BJ (cell line): ENCODE measurements at places on chromosomes 7 and 10. TPM values are rescaled to one million over a fixed set of nuclear protein-coding genes. Genes with fewer than 3 reads are reported as not detected.

GRCh38 chr10:14587540-14588083 lies 187.1 kb downstream of the FAM107B start:
- no peak for DNase-seq

- no peak for DNase-seq
Measured at GRCh38 chr10:71666639-71667386, 52.8 kb downstream of the C10orf105 start.

- no peak for DNase-seq
Measured at GRCh38 chr10:35456784-35457183, 120.5 kb downstream of the CCNY start.

- DNase-seq, result no peak
Measured at GRCh38 chr10:114767101-114767985, 54.2 kb upstream of the FHIP2A start.

GRCh38 chr10:125120053-125120710 lies 40.2 kb downstream of the CTBP2 start:
- no peak for DNase-seq

DNA sequence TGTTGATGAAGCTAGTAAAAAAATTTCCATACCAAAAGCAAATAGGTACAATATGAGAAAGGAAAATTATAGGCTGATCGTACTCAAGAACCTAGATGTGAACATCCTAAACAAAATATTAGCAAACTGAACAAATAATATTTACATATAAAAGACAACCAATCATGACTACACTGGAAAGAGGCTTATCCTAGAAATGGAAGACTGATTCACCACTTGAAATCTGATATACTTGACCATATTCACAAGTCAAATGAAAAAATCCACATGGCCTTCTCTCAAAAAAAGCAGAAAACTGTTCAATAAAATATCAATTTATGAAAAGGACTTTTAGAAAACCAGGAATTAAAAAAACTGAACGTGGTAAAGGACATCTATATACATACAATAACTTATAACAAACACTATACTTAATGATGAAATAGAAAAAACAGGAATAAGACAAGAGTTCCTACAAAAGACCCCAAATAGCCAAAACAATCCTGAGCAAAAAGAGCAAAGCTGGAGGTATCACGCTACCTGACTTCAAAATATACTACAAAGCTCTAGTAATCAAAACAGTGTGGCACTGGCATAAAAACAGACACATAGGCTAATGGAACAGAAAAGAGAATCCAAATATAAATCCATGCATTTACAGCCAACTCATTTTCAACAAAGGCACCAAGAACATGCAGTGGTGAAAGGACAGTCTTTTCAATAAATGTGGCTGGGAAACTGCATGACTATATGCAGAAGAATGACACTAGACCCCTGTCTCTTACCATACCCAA lies 29.2 kb upstream of the FAM180A start:
- DNase-seq, result no peak

GRCh38 chr10:50336140-50336539 lies 84.8 kb upstream of the ASAH2 start:
- DNase-seq, result no peak

GRCh38 chr7:19397911-19398310 lies 252.7 kb upstream of the FERD3L start:
- no peak for DNase-seq

GRCh38 chr10:14259696-14260566 lies 70.8 kb downstream of the FRMD4A start:
- peak; percentile 63 for DNase-seq

DNA sequence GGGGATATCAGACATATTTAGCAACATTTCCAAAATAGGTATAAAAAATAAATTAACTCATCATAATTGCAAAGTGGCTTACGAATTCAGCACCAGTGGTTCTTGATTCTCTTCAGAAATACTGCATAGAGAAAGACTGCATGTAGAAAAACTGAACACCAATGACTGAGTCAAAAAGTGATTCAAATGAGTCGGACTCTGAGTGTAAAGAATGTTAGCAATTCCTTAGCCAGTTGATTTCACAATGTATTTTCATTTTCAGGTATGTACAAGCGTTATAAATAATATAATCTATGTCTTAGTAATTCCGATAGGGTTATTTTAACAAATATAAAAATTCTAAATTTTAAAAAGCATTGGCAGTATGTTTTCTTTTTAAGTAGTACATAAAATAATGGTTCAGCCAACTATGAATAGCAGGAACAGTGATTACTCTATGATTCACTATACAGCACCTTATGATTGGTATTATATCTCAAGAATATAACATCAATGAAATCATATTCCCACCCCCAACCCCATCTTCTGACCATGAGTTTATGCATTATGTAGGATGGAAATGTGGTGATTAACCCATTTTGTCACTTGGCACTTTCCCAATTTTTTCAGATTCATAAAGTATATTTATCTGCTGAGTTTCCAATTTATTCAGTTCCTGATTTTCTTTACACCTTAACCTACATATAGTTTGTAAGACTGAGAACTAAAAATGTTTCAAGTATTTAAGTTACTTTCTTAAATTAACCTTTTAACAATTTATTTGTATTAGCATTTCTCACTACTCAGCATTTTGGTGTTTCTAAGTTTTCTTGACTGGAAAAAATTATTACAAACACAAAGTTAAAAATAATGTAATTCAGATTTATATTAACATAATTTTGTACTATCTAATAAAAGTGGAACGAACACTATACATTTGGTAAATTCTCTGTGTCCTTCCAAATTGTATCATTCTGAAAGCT lies 33.9 kb downstream of the DNAJC1 start:
- DNase-seq, result no peak

The ADAM22 gene
- 0.04 and 0.06 TPM in 2 replicates for polyA plus RNA-seq

DNA sequence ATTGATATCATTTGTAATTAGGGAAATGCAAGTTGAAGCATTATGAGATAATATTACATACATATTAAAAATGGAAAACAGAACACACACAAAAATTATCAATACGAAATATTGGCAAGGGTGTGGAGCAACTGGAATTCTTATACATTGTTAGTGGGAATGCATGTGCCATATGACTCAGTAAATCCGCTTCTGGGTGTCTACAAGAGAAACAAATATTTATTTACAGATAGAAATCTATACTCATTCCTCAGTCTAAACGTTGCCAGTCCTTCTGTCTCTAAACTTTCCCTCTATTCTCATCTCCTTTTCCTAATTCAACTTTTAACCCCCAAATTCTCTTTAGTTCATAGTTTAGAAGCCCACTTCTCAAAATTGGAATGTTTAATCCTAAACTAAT lies 170.4 kb upstream of the LRRTM3 start:
- DNase-seq, result no peak

The SPAG6 gene
- polyA plus RNA-seq, result not detected in 2 replicates

The PRSS1 gene
- polyA plus RNA-seq, result not detected in 2 replicates

GRCh38 chr7:46440186-46440585 lies 519.1 kb upstream of the IGFBP3 start:
- DNase-seq, result no peak

The RABGEF1 gene
- polyA plus RNA-seq, result 49.1 and 61.0 TPM in 2 replicates

GRCh38 chr7:110317541-110318265 lies 773.2 kb upstream of the LRRN3 start:
- no peak for DNase-seq
